NCI-H460 (cell line): ENCODE measurements at places on chromosomes 4 and X. TPM values are rescaled to one million over a fixed set of nuclear protein-coding genes. Genes with fewer than 3 reads are reported as not detected.

GABRE gene
- total RNA-seq = 26.6 and 45.3 TPM in 2 replicates

FREM3 gene
- not detected in 2 replicates for total RNA-seq

ETDB gene
- not detected in 2 replicates for total RNA-seq

STPG2 gene
- total RNA-seq = not detected in 2 replicates

BST1 gene
- 10.2 and 11.1 TPM in 2 replicates for total RNA-seq

XAGE2 gene
- total RNA-seq = not detected in 2 replicates

PPBP gene
- total RNA-seq = not detected in 2 replicates

RAB39B gene
- total RNA-seq = 47.7 TPM in 2 replicates

PNMA3 gene
- total RNA-seq = not detected in 2 replicates

MAP9 gene
- 13.0 and 13.8 TPM in 2 replicates for total RNA-seq

POLN gene
- 0.50 and 0.75 TPM in 2 replicates for total RNA-seq

DCHS2 gene
- 0.12 TPM in 1 of 2 replicates, not detected in the other for total RNA-seq

NUDT10 gene
- total RNA-seq = 0.50 and 0.81 TPM in 2 replicates

IL2RG gene
- not detected in 2 replicates for total RNA-seq

FAM9B gene
- total RNA-seq = not detected in 2 replicates

ADH7 gene
- total RNA-seq = not detected in 2 replicates

ZFP92 gene
- total RNA-seq = 0.55 and 0.67 TPM in 2 replicates
